ENCODE measurements at places on chromosomes 1 and 21. TPM values are rescaled to one million over a fixed set of nuclear protein-coding genes. Genes with fewer than 3 reads are reported as not detected.

APOBEC4 gene
- not detected for total RNA-seq

FAM72C gene
- 17.5 TPM for total RNA-seq

- DNase-seq = no peak
These were observed 27.6 kb upstream of the SLC16A1 start for GRCh38 chr1:112983537-112984131.

- DNase-seq = no peak
These were observed 11.5 kb downstream of the BCAR3 start for GRCh38 chr1:93670141-93670540.

DNA sequence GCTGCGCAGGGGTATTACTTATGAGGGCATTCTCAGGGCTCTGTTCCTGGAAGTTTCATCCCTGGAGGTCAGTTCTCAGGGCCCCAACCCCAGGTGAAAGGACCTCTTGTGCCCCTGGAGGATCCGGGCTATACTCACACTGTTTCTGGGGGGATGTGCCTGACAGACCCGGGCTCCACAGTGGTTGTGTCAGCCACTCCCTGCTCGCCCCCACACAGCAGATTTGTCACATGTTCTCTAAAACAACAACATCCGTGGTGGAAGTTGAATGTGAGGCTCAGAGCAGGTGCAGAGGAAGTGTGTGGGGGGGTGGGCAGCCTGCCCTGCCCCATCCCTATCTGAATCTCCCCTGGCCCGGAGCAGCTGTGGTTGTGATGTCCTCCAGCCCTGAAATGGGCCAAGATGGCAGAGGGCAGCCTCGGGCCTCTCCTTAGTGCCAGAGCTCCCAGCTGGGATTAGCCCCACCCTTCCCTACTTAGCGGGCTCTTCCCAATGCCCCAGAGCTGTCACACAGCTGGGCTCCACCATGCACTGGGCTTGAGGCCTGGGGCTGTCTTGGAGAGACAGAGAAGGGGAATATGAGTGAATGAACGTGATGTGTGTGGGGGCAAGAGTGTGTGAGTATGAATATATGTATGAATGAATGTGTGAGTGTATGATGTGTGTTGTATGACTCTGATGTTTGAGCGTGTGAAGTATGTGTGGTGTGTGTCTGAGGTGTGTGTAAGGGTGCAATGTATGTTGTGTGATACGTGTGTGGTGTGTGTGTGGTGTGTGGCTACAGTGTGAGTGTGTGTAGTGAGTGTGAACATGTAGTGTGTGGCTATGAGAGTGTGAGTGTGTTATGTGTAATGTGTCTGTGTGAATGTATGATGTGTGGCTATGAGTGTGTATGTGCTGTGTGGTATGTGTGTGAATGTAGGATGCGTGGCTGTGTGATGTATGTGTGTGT, 1.5 kb upstream of the FCMR start:
- no peak for DNase-seq

GRCh38 chr1:96236156-96236739, 485.3 kb upstream of the PTBP2 start:
- peak; percentile 14 for DNase-seq

COL16A1 gene
- total RNA-seq = 8.8 TPM

DNA sequence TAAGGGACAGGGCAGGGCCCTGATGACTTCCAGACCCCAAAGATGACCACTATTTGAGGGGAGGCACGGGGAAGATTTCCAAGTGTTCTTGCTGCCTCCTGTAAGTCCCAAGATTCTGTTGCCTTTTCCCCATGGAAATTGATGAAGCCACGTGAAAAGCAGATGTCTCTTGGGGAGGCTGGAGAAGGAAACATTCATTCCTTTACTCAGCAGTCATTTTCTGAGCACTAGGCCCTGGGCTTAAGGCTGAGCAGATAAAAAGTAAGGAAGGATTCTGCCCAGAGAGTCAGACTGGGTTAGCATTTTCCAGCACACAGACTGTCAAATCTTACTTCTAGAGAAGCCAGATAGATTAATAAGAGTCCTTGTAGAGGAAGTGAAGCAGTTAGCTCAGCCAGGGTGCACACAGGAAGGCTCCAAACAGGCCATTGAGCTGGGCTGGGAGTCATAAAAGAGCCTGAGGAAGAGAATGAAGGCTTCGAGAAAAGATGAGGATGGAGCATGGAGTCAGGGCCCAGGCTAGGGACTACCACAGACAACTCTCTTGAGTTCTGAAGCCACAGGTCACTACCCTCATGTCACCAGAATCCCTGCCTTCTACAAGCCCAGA, 10.1 kb downstream of the EXTL1 start:
- no peak for DNase-seq

GRCh38 chr21:17461014-17461413, 51.8 kb upstream of the CXADR start:
- no peak for DNase-seq

DNA sequence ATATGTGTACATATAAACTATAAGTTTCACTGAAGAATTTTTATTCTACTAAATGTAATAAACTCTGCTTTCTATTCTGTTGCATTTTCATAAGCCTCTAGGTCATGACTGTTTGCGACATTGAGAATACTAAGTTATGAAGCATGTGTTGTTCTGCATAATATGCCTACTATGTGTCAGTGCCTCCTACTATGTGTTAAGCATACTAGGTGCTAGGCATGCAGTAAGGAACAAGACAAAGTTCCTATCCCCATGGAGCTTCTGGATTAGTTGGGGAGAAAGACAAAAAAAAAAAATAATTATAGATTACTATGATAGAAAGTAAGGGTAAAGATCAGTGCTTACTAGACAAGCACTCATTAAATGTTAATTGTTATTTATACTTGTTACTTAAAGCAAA, 1.3 kb downstream of the SDCCAG8 start:
- DNase-seq = no peak

DNA sequence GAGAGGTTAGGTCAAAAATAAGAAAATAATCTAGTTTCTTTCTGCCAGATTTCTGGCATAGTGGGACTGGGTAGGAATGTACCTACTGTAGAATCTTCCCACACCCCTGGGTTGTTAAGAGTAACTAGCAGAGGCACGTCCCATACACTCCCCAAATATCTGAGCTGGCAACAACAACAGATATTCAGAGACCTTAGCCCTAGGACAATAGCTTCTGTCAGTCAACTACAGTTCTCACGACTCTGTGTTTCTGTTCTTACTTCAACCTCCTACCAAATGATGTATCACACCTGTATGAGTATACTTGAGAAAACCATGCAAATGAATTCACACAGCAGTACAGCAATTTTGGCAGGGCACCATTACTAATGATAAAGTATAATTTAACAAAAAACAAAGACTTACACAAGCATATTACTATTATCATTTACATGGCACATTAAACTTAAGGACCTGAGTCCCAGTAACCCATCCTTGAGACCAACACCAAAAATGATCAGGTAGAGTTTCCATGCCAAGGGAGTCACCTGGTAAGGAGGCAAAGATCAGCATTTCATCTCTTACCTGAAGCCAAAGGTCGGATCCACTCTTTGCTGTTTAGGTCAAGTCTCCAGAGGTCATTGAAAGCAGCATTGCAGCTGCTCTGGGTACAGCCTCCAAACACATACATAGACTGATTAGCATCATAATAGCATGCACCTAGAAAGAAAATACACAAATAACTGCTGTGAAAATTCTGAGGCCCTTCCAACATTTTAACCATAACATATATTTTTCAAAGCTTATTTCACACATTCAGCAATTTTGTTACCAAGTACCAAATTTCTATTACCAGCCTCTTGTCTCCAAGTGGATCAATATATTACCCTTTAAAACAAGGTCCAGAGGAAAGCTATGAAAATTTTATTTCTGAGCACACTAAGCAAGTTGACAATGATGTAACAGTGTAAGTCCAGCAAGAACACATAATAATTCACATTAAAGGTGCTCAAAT, 57.5 kb upstream of the CPLANE2 start:
- DNase-seq = no peak

DNA sequence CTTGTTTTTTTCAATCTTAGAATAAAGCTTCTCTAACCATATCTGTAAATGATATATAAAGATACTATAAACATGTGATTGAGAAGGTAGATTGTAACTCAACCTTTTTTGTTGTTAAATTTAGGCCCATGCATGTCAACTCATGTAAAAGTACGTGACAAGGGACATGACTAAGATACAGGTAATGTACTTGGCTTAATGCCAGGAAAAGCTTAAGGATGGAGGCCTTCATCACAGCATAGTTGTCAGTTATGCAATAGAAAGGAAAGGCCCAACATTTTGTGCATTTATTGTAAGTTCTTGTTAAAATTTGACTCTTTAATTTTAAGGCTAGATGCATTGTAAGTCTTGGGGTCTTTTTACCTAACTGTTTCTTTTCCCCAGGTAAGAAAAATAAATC, 305.1 kb downstream of the LTN1 start:
- no peak for DNase-seq

C1orf226 gene
- 15.7 TPM for total RNA-seq

DNA sequence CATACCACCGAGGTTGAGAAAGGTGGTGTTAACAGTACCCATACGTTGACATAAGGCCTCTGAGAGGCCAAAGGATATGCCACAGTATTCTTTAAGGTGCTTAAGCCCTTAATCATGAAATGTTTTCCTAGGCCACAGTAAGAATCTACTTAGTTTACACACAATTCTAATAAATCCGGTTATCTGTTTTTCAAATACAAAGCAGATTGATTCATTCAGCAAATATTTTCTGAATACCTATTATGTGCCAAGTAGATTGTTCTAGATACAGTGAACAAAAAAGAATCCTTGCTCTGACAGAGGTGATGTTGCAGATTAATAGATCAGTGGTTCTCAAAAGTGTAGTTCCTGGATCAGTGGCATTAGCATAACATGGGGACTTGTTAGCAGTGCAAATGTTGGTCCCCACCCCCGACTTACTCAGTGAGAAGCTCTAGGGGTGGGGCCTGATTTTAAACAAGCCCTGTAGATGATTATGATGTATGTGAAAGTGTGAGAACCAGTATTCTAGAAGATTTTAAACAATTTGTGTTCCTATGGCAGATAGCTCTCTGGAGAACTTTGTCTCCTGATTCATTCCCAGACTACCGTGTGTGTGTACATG, 61.6 kb downstream of the NFIA start:
- DNase-seq = no peak

DNA sequence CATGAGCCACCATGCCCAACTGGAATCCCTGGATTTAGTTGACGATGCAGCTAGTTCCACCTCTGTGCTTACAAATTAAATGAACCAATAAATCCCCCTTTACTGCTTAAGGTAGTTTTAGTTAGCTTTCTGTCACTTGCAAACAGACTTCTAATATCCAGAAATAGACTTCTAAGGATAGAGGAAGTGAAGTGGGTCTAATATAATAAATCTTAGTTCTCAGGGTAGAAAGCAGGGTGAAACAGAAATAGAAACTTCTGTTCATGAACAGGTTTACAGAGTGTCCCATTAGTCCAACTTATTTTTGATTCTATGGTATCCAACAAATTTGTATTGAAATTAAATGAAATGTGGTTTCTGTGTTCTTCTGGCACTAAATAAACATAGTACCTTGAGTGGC, 20.1 kb downstream of the BCAS2 start:
- no peak for DNase-seq

DNA sequence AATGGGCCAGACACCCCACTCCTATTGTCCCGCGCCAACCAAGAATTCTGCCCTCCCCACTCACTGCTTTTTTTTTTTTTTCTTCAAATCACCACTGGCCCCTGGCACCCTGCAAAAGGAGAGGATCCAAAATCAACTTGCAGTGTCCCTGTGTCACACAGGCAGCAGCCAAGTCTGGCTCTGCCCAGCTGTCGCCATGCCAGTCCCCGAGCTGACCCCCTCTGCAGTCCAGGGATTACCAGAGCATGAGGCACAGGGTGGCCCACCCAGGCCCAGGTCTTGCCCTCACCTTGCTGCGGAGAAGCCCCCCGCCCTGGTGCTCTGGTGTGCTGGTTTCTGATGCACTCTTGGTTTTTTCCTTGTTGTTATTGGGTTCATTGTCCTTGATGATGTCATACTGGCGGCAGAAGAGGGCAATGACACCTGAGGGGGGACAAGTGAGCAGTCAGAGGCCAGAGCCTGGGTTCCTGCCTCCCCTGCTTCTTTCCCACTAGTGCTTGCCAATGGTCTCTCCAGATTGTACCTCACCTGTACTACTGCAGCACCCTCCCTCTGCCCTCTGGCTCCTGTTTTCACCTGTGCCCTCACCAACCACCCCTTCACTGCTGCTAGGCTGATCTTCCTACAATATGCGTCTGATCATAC, 6.2 kb downstream of the FNDC5 start:
- no peak for DNase-seq

DNA sequence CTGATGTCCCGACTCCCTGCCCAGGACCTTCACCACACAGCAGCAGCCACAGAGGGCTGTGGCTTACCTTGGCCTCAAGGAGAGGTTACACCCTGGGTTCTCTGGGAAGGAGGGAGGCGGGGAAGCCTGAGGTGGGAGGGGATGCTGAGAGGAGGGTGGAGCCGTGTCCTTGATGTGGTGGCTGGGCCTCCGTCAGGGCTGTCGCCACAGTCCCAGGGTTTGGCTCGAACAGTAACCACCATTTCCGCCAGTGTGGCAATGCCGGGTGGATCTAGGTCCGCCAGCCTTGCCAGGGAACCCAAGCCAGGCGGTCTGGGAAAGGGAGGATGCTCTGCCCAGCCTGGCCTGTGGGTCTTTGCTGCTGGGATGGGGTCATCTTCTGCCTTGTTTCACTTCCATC, 18.4 kb upstream of the CDCA8 start:
- peak; percentile 31 for DNase-seq

C1orf94 gene
- total RNA-seq = 5.5 TPM

DNA sequence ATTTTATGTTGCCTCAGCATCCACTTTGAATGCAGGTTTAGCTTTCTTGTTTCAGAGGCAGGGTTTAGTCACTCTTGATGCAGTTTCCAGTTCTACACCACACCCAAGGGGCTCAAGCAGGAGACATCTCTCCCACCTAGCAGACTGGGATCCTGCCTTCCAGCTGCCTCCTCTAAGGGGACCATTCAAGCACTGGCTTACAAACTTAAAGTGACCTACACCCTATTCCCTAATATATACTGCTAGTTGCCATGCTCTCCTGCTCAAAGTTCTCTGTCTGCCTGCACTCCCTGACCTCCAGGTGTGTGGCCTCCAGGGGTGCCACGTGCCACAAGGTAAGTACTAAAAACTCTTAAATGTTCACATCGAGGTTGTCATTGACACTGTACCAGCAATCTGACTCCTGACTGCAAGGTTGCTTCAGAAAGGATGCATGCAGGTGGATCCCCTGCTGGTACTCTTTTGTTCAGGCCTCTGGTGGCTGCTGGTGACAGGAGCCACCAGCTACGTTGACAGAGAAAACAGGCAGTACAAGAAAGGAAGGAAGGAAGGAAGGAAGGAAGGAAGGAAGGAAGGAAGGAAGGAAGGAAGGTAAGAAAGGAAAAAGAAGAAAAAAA, 185.9 kb downstream of the COQ8A start:
- DNase-seq = peak; percentile 26

DNA sequence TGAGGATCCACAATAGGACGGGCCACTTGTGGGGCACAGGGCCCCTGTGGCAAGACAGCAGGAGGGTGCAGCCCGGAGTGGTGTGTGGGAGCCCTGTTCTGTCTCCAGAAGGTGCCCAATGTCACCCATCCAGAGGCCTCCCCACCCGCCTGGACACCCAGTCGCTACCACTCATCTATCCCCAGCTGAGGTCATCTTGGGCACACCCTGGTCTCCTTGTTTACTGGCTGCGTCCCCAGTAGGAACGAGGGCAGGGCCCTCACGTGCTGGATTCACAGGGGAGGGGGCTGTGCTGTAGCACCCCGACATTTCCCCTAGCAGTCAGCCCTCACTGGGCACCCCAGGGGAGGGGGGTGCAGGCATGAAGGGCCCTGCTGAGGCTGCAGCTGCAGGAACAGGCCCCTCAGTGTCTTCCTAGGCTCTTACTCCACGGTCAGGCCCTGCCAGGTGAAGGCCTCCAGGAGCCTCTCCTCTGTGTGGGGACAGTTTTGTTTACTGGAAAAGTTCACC, 2.3 kb upstream of the TNNT2 start:
- DNase-seq = no peak

LCE1D gene
- not detected for total RNA-seq

RHCE gene
- total RNA-seq = 0.27 TPM
